ENCODE measurements at places on chromosomes 13 and 19.

DNA sequence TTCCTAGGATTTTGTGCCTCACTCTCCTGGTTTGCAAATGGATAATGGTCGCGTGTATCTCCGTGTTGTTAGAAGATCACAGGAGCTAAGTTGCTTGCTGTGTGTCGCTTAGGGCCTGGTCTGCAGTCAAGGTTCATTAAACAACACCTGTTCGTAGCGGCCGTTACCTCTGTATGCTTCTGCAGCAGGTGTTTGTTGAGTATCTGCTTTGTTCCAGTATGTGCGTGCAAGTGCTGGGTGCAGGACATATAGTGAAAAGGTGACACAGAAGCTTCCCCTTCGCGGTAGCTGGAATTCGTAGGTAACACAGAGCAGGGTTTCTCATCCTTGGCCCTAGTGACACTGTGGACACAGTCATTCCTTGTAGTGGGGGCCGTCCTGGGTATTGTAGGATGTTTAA lies 5.4 kb downstream of the MED25 start:
- DNase-seq: peak; percentile 65

GRCh38 chr13:46893221-46893740 lies 3.6 kb downstream of the HTR2A start:
- no peak for DNase-seq

GRCh38 chr13:22049384-22049783 lies 378.5 kb downstream of the FGF9 start:
- DNase-seq: no peak

DNA sequence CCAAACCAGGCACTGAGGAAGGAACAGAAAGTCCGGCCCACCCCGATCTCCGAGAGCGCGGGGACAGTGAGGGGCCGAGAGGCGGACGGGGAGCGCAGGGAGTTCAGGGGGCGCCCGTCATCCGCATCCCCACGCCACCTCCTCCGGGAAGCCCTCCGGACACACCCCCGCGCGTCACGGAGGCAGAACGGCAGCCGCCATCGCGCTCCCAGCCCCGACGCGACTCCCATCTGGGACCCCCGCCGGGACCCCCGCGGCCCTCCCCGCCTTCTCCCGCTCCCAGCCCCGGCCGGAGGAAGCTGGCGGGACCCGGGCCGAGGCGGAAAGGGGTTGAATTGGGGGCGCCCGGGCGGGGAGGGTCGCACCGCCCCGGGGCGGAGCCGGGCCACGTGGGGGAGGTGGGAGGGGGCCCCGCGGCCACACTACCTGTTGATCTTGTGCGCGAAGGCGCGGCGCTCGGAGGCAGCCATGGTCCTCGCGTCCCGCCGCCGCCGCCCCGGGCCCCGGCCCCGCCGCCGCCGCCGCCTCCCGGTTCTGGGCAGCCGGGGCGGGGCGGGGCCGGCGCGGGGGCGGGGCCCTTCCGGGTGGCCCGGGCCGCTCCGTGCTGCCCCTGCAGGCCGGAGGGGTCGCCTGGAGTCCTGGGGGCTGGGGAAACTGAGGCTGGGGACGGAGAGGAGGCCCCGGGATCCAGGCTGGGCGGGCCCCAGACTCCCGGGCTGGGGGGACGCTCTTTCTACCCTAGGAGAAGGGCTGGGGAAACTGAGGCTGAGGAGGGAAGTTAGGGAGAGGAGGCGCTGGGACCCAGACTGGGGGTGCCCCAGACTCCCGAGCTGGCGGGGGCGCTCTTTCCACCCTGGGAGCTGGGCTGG lies at the start of gene DOCK6:
Gene DOCK6 (minus strand): TSS at position 554 of the 869 bp plus-strand sequence. CDS start 84 bp downstream, at position 470.
- DNase-seq: no peak

DNA sequence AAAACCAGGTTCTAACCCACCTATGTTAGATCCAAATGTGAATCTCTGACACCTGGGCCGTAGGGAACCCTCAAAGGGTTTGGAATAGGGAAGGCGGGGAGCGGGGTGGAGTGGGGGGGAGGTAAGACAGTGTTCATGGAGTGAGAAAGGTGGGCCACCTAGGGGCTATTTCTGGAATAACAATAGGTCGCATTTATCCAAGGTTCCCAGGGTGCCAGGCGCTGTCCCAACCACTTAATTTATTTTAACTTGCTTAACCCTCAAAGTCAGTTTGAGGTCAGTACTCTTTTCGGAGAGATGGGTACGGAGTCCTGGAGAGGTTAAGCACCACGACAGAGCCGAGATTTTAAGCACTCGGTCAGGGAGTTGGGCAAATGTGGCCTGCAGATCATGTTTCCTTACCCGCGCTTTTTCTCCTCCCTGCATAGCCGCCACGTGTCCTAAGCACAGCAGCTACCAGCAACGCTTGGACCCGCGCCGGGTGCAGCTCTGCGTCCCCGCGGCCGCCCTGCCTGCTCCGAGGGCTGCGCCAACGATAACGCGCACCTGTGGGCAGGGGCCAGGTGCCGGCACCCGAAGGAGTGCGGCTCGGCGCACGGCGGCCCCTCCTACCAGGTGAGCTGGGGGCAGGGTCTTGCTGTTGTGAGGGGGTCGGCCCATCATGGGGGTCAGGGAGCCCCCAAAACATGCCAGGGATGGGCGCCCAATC lies 25.0 kb upstream of the FXYD3 start:
- DNase-seq: no peak

DNA sequence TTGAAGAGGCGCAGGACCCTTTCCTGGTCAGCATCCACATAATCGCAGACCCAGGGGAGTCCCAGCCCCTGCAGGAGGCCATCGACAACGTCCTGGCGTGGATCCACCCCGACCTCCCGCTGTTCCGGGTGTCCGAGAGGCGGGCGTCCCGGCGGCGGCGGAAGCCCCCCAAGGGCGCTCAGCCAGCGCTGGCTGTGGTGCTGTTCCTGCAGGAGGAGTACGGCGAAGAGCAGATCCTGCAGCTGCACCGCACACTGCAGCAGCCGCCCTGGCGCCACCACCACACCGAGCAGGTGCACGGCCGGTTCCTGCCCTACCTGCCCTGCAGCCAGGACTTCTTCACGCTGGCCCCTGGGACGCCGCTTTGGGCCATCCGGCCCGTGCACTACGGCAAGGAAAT lies 29.3 kb downstream of the FAM124A start:
- no peak for DNase-seq

DNA sequence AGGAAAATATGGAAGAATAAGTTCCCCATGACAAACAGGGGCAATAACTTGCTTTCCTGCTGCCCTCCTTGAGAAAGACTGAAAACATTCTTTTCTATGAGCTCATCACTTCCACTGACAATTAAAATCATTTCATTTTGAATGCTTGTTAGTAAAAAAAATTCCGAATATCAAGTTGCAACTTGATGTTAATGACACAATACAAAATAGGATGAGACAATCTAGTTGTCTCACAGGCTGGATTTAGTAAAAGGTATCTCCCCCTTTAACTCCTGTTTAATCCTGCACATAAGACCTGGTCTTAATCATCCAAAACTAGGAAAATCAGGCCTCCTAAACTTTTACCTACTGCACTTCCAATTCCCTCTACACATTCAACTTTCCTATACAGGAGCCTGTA lies 24.7 kb downstream of the IRS2 start:
- DNase-seq: no peak

GRCh38 chr13:95948656-95949055 lies 104.5 kb downstream of the UGGT2 start:
- no peak for DNase-seq

DNA sequence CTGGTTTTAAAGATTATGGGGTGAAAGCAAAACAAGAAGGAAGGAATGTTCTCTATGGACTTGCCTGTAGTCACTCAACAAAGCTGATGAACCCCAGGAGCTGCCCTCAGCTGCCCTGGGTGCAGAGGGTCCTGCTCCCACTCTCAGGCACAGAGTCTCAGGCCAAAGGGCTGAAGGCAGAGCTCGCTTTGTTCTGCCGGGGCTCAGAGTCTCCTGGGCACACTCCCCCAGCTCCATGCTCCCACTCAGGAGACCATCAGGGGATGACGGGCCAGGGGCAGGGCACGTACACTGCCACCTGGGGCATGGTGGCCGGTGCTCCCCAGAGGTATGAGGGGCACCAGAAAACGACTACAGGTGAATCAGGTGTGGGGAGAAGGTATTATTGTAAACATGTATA lies 46.8 kb upstream of the SPACA7 start:
- no peak for DNase-seq

DNA sequence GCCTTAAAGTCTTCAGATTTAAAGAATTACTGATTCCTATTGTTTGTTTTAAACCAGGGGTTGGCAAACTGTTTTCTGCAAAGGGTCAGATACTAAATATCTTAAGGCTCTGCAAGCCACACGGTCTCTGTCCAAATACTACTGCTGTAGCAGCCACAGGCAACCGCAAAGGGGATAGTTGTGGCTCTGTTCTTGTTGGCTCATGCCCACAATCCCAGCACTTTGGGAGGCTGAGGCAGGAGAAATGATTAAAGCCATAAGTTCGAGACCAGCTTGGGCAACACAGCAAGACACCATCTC lies 22.4 kb downstream of the RANBP3 start:
- DNase-seq: no peak

GRCh38 chr13:95643936-95644598 lies 439 bp downstream of the DZIP1 start:
- DNase-seq: no peak
